Epithelial cell of prostate (primary cell): ENCODE measurements at places on chromosomes 7 and 10.

DNA sequence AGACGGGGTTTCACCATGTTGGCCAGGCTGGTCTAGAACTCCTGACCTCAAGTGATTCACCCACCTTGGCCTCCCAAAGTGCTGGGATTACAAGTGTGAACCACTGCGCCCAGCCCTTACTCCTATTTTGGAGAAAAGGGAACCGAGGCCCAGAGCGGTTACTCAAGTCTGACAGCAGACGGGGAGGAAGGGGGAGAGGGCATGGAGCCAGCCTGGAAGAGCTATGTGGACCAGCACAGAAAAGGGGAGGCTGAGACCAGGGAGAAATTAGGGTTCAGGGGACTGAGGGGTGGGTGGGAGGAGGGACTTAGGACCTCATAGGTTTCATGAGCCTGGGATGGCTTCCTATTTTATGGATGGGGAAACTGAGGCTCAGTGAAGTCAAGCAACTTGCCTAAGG is 1.5 kb downstream of the SFRP5 start:
- DNase-seq, result no peak

DNA sequence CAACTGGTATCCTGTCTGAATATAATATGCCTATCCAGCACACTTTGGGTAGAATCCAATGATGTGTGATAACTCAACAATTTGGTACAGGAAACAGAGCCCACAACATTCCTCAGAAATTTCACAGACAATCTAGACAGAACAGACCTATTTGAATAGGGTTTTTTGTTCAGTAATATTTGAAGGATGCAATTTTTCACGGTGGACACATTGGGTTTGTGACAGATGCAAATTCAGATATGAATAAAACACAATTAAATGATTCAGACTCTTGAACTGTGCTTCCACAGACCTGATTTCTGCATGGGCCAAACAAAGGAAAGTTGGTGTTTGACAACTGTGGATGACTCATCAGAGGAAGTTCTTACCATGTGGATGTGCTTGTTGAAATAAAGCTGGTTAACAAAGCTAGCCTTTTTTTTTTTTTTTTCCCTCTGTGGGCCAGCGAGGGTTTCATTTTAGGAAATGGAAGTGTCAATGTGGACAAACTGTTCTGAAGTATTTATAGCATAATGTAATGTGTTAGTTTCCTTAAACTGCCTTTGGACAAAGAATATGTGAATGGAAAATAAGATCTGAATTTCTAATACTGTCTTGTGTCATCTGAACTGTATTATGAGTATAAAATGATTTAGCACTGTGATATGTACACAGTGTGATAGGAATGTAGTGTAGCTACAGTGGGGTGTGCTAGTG is 43.2 kb upstream of the FAM133B start:
- peak; percentile 77 for DNase-seq

GRCh38 chr7:39971924-39972323 is 21.9 kb downstream of the CDK13 start:
- no peak for DNase-seq

DNA sequence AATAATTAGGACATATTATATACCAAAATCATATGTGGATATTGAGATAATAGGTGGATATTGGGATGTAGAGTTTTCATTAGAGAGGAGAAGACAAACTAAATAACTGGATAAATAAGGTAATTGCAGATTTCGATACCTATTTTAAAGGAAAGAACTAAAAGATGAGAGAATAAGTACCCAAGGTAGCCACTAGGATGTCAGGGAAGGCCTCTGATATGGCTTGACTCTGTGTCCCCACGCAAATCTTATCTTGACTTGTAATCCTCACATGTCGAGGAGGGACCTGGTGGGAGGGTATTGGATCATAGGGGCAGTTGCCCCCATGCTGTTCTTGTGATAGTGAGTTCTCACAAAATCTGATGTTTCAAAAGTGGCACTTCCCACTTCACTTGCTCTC is 44.7 kb upstream of the TMEM229A start:
- DNase-seq, result no peak

- DNase-seq, result no peak
Observed at GRCh38 chr10:86079088-86079487, 287.5 kb downstream of the GRID1 start.

GRCh38 chr10:29861811-29862505 is 197.4 kb downstream of the JCAD start:
- no peak for DNase-seq

GRCh38 chr7:131244259-131244852 is 83.3 kb upstream of the MKLN1 start:
- no peak for DNase-seq

DNA sequence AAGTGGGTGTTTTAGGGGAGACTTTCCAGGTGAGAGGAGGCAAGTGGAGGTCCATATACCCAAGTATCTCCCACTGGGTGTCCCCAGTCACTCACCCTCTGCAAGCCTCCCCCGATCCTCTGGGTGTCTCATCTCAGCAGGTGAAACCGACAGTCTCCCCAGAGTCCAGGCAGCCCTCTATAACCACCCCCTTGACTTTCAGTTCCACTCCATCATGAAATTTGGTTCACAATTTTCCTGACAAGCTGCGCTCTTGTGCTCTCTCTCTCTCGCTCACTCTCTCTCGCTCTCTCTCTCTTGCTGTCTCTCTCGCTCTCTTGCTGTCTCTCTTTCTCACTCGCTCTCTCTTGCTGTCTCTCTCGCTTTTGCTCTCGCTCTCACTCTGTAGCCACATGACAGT is 8.1 kb upstream of the RABGEF1 start:
- DNase-seq, result no peak

GRCh38 chr7:38907066-38907465 is 1.9 kb downstream of the VPS41 start:
- DNase-seq, result no peak

GRCh38 chr7:77536017-77536412 is 1.1 kb upstream of the PTPN12 start:
- no peak for DNase-seq

GRCh38 chr7:4612939-4613841 is 68.9 kb upstream of the FOXK1 start:
- no peak for DNase-seq

- no peak for DNase-seq
Observed at GRCh38 chr10:34075254-34075926, 739.7 kb downstream of the PARD3 start.

DNA sequence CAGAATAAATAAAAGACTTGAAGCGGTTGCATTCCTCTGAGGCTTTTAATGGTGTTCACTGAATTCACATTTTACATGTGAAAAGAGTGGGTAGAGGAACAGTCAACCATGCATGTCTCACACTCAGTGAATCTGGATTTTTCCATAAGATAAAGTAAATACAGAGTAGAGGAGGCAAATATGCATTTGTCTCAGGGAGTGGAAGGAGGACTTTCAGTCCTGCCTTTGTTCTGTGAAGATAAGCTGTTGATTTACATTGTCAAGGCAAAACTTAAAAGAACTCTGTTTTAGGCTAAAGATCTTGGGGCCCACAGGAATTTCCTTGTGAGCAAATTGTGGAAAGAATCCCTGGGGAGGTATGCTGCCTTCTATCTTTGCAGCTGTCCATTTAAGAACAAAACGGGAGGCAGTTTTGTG is 825.3 kb upstream of the MBL2 start:
- DNase-seq, result no peak

DNA sequence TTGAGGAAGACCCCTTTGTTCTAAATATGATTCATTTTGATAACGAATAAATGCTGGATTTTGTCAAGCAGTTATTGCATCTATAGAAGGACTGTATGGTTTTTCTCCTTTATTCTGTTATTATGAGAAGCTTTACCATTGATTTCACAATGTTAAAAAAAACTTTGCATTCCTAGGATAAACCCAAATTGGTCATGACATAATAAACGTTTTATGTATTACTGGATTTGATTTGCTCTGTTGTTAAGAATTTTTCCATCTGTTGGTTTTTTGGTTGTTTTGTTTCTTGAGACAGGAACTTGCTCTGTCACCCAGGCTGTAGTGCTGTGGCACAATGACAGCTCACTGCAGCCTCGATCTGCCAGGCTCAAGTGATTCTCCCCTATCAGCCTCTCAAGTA is 2.2 kb upstream of the DNA2 start:
- no peak for DNase-seq

DNA sequence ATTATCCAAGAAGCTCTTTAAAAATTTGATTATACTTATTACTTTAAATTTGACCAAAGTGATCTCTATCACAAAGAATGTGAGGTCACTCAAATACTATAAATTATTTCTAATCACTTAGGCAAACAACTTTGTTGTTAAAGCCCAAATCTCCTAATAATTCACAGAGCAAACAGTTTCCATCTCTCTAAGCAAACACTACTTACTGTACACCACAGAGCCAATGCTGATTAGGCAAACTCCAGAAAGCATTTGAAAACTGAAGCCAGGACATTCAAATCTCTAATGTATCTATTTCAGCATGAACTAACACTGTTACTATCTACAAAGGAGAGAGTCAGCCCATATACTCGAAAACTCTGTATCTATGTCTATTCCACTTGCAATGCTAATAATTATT is 107.1 kb downstream of the RNF32 start:
- DNase-seq, result no peak

DNA sequence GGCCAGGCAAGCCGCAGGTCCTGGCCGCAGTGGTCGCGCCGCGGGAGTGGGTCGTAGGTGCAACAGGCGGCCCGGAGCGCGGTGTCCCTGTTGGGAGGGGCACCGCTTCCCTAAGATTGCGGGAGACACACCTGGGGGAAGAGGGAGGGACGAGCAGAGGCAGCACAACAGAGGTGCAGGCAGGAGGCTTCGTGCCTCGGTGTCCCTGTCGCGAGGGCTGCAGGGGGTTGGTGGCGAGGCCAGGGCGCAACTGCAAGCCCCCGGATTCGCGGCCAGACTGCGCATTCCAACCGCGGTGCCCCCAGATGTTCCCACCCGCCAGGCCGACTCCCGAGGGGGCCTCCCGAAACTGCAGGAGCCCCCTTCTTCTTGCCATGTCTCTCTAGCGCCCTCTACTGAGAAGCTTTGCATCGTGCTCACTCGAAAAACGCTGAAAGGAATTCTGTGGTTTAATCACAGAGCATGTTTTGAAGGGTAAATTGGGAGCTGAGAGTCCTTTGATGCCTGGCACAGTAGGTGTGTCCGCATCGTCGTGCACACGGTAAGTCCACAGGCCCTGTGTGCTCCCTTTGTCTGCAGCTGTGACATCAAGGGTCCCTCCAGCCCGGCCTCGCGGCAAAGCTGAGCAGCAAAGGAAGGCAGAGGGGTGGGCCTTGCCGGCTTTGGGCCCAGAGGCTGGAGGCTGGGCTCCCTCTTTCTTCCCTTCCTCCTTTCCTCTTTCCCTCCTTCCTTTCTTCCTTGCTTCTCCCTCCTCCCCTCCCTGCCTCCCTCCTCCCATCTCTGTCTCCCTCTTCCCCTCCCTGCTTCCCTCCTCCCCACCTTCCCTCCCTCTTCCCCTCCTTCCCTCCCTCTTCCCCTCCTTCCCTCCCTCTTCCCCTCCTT is 6.2 kb upstream of the MBL2 start:
- no peak for DNase-seq

- no peak for DNase-seq
Observed at GRCh38 chr7:155468785-155469148, 10.8 kb downstream of the EN2 start.

- DNase-seq, result no peak
Observed at GRCh38 chr7:100655908-100656674, at the start of gene ACTL6B. TSS of gene ACTL6B (minus strand) at chr7:100656448. CDS start at chr7:100656354, 94 bp downstream.

GRCh38 chr10:71159892-71160291 is 52.5 kb upstream of the UNC5B start:
- no peak for DNase-seq

DNA sequence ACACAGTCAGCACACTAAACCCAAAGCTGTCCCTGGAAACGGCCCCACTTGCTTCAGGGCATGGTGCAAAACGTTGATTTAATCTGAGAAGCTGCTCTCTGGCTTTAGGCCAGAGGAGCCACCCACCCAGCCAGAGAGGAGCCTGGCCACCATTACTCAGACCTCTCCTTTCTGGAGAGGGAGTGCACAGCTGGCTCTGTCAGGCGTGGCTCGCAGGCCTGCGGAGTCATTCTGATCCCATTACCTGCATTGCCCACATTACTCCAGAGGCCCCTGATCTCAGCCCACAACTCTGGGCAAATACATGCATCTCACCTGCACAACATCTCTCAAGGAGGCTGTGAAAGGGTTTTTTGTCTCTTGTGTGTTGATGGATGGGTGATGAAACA is 370.0 kb upstream of the IGFBP3 start:
- DNase-seq, result peak; percentile 88

- DNase-seq, result no peak
Observed at GRCh38 chr7:3243256-3243655, 57.8 kb upstream of the SDK1 start.

GRCh38 chr7:103336761-103337160 is 7.8 kb downstream of the DNAJC2 start:
- no peak for DNase-seq

DNA sequence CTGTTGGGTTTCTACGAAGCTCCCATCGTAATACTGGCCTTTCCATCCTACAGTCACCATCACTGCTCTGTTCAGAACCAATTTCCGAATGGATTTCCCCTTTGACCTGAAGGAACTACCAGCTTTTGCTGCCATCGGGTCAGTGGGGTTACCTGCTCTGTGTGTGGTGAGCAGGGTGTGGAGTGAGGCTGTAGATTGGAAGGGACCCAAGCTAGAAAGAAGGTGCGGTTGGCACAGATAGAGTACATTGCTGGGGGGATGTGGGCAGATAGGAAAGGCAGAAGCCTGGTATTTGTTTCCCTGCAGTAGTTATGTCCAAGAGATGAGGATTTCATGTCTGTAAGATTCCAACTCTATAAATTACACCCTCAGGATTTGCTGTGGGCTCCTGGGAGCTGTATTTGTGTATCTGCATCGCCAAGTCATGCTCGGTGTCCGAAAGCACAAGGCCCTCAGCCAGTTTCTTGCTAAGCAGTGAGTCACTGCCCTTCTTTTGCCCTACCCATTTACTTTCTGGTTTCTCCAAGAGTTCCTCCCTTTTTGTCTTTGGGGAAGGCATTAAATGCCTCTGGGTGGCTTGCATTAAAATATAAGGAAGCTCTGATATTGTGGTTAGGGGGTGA is 15.4 kb downstream of the CLCN1 start:
- DNase-seq, result peak; percentile 85

- peak; percentile 34 for DNase-seq
Observed at GRCh38 chr7:2440608-2441245, 35.5 kb downstream of the GRIFIN start.

GRCh38 chr7:81469869-81470723 is 299.8 kb downstream of the HGF start:
- DNase-seq, result no peak

- no peak for DNase-seq
Observed at GRCh38 chr7:133310232-133310862, 57.5 kb downstream of the EXOC4 start.

- no peak for DNase-seq
Observed at GRCh38 chr10:125337510-125337909, 177.1 kb upstream of the CTBP2 start.

- DNase-seq, result no peak
Observed at GRCh38 chr7:28466341-28466740, 54.0 kb downstream of the CREB5 start.

- peak; percentile 6 for DNase-seq
Observed at GRCh38 chr10:123583639-123584418, 82.3 kb upstream of the GPR26 start.
